ENCODE measurements at places on chromosomes 1 and 21.

- peak; percentile 43 for DNase-seq
Observed at GRCh38 chr21:42010507-42011495, 641 bp upstream of the ZBTB21 start.

DNA sequence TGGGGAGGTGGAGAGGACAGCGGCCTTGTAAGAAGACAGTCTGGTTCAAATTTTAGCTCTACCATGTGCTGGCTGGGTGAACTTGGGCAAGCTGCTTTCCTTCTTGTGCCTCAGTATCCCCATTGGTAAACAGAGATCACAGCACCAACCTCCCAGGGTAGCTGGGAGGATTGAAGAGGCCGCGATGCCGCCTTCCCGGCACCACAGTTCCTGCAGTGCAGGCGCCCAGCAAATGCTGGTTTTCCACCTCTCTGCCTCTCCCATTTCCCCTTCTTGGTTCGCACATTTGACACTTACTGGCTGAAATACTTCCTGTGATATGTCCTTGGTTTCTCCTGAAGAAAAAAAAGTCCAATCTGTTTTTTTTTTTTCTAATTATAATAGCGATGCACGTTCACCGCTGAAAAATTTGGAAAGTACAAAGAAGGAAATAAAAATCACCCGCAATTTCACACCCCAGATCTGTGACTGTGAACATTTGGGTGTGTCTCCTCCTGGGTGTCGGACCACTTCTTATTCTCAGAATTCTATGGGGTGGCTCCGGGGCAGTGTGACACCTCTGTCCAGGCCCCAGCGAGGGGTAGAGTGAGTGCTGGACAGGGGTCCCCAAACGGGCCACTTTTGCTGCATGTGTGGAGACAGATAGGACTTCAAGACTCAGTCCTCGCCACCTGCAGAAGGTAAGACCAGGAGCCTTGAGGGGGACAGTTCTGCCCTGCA is 73.1 kb downstream of the RUNX3 start:
- DNase-seq, result no peak

DNA sequence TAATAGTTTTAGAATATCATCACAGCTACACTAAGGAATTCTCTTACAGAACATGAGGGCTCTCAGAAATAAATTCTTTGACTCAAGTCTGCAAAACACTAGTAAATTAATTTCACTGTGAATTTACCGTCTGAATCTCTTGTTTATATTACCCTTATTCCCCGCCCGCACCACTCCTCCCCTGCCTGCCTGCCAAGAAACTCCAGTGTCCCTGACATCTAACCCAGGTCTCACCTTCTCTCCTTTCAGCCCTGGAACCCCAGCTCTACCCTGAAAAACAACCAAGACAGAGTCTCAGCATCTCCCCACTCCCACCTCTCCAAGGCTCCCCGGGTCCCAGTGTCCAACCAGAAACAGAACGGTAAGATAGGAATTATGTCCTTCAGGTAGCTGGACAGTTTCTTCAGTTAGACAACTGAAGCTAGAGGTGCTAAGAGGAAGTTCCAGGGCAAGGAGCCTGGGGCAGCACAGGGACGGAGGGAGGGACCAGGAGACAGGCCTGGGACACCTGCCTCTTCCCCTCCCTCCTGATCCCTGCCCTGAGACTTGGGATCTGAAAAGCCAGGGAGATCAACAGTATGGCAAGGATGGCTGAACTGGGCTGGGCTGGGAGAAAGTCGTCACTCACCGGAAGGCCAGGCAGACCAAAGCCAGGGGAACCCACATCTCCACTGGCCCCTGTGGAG is 15.4 kb downstream of the COL16A1 start:
- no peak for DNase-seq

GRCh38 chr1:153372571-153372970 is 2.9 kb downstream of the S100A12 start:
- no peak for DNase-seq

DNA sequence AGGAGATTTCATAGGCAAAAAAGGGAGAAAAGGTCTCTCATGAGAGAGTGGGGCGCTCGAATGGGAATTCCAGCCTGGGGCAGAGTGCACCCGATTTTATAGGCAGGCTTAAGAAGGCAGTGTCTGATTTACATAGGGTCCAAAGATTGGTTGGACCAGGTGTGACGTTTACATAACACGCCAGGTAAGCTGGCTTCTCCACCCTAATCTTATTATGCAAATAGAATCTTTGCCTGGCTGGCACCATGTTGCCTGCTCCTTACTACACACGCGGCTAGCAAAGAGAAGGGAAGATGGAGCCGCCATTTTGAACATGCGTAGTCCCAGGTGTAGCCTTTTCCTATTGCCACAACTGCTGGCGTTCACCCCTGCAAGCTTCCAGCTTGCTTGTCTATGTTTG is 103.7 kb downstream of the SLC16A1 start:
- peak; percentile 96 for DNase-seq

DNA sequence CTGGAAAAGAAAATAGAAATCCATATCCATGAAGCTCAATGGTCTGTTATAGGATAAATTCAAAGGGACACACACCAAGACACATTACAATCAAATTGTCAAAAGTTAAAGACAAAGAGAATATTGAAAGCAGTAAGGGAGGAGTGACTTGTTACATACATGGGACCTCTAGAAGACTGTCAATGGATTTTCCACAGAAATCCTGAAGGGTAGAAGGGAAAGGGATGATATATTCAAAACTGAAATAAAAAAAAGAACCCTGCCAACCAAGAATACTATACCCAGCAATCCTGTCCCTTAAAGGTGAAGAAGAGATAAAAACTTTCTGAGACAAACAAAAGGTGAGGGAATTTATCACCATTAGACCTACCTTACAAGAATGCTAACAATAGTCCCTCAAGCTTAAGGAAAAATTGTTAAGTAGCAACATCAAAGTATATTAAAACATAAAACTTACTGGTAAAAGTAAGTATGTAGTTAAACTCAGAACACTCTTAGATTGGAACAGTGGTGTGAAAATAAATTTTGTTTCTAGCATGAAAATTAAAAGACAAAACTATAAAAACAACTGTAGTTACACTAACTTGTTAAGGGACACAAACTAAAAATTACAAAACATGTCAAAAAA is 103.2 kb upstream of the APP start:
- no peak for DNase-seq

DNA sequence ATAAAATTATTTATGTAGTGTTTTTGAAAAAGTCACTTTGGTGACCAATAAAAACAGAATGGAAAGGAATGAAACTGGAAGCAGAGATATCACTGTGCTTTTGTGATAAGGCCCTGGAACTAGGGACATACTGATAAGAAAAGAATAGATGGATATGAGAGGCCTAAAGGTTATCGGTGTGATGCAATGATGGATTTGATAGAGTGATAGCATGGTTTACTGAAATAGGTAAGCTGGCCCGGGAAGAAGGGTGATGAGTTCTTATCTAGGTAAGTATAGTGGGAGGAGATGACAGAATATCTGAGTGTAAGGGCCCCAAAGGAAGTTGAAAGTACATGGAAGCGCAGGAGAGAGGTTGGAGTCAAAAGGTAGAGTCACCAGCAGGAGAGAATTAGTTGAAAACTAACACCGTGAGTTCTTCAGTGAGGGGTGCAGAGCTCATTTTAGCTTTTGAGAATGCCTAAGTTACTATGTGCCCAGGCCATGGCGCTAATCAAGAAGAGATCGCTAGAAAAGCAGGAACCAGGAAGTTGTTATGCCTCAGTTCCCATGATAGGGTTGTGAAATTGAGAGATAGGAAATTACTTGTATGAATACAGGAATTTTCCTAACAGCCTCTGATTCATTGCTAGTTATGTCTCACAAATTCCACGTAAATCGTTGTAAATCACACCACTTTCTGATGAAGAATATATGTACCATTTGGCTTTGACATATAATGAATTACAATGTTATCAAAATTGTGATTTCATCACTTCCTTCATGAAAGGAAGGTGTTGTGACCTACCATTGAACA is 115.3 kb downstream of the PLA2G4A start:
- no peak for DNase-seq

Data from NCI-H2081 (cell line).